NCI-H446 treated with DMSO at 0.1 percent for 48 hours (cell line): ENCODE measurements at places on chromosomes 7 and 10.
A peak's percentile ranks its signal among the peaks of the same experiment; 100 is the strongest.

GRCh38 chr10:49184642-49185111 lies 3.5 kb downstream of the TMEM273 start:
- DNase-seq, result no peak

DNA sequence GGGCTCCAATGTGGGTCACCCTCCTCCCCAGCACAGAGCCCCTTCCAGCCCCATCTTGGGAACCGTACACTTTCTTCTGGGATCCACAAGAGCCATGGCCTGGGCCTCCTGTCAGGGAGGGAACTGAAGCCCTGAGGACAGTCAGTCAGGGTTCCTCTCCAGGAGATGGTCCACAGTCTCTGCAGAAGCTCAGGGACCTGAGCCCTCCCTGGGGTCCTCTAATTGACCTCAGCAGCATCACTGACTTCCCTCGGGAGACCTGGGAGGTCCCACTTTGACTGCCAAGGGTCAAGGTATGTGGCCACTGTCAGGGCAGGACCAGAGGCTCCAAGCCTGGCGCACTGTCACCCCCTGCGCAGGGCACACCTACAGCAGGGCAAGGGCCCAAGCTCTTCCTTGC lies 32.3 kb downstream of the NOD1 start:
- DNase-seq, result no peak

GRCh38 chr7:12450615-12451014 lies 47.0 kb upstream of the VWDE start:
- DNase-seq, result no peak

DNA sequence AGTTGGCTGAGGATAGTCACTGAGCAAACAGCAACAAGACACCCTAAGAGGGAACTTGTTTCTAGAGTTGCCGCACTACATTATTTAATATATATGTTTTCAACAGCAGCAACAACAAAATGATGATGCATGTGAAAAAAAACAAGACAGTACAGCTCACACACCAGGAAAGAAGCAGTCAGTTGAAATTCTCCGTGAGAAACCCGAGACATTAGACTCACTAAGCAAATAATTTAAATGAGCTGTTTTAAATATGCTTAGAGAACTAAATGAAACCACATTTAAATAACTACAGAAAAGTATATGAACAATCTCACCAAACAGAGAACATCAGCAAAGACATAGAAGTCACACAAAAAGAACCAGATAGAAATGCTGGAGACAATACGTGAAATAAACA lies 426.3 kb upstream of the PFKP start:
- no peak for DNase-seq

DNA sequence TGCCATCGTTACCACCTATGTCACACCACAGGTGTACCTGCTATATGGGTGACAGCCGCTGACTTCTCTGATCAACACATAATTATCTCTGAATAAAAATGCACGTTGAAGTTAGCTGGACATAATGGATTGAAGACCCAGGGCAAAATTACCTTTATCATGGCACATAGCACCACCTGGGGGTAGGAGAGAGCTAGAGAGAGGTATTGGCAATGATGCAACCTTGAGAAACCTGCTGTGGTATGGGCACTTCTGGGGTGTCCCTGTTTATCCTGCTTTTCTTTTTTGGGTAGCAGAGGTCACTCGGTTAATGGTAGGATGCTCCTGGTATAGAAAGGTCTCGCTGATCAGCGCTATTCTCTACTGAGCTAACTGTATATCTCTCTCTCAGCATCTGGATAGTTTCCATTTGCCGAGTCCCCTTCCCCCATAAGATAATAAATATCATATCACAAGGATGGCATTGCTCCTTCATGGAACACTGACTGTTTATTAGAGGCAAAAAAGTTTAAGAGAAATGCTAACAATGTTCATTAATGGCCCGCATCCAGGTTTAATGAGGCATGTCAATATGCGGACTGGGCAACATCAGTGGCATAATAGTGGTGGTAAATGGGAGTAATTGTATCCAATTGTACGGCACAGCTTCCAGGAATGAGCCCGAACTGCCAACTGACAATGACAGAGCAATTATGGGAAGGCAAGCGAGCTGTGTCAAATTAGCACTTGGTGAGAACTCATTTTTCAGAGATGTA lies 323.1 kb downstream of the TFEC start:
- DNase-seq, result peak; percentile 91

GRCh38 chr10:96352582-96352981 lies 6.2 kb downstream of the OPALIN start:
- no peak for DNase-seq

DNA sequence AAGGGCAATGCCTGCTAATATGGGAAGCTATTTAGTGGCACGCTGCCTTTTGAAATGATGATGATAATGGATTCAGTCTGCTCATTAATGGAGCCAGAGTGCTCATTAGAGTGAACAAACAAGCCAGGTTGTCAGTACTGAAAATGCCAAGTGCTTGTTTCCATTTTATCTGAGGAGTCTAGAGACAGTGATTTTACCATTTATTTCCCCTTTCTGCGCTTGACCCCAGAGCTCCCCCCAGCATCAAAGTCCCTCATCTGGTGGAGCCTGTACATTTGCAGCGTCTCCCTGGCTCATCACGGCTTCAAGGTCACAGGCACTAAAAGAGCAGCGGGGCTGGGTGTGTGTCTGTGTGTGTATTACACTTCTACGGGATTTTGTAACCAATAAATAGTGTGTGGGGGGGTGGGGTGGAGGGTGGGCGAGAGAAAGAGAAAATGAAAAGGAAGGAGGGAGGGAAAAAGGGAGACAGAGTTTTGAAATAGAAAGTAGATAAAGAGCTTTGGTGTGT lies 553.8 kb downstream of the TFEC start:
- DNase-seq, result no peak

DNA sequence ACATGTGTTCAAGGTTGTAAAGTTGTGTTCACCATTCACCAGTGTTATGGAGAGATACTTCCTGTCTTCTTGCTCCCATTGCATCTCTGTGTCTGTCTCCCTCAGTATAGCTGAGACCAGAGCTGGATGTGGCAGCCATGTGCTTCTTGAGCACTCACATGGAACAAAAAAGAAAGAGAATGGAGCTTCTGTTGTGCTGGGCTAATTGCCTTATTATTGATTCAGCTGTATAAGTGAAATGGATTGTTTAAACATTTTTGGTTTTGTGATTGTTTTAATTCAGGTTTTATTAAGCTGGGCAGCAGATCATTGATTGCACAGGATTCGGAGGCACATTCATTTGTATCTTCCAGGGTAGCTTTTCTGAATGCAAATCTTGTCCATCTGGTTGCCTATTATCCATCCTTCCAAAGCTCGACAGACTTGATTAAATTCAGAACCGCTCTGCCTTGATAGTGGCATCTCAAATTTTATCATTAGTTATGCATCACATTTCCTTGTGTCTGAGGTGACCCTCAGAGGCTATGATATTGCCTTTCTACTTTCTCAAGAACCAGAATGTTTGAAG lies 119.9 kb downstream of the CCNY start:
- DNase-seq, result no peak

DNA sequence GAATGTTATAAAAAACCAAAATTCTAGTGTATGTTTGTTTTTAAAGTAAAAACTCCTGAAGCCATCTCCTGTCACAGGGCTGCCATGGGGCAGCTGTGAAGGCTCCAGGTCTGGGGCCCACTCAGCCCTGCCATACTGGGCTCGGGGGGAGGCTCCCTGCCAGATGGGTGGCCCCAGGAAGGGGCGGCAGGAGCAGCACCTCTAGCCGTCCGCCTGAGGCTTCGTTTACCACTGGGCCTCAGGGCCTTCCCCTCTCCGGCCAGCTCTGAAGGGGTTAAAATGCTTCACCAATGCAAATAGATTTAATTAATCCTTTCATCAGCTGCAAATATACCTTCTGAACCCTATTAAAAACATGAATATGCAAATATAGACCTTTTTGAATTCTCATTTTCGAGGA lies 139.0 kb downstream of the ELFN1 start:
- no peak for DNase-seq
